ENCODE measurements at places on chromosomes 5 and 9. TPM values are rescaled to one million over a fixed set of nuclear protein-coding genes. Genes with fewer than 3 reads are reported as not detected.

The UNC5A gene
- total RNA-seq: 0.29 TPM

DNA sequence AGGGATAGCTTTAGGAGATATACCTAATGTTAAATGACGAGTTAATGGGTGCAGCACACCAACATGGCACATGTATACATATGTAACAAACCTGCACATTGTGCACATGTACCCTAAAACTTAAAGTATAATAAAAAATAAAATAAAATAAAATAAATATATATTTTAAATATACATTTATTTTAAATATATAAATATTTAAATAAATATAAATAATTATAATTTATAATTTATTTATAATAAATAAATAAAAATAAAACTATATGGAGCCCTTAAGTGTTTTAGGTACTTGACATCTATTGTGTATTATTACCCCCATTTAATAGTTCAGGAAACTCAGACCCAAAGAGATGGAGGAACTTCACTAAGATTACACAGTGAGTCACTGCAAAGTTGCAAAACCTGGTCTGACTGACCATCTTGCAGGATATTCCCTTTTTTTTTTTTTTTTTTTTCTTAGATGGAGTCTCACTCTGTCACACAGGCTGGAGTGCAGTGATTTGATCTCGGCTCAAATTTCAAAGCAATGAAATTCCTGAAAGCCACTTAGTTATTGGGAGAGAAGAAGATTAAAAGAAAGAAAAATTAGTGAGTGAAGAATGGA lies 5.8 kb upstream of the C5orf52 start:
- DNase-seq: no peak

The FSTL4 gene
- total RNA-seq: not detected

- DNase-seq: no peak
These were observed 75.0 kb downstream of the HMHB1 start for GRCh38 chr5:143886651-143887638.

GRCh38 chr5:177366528-177367322 lies 9.0 kb downstream of the RGS14 start:
- peak; percentile 95 for DNase-seq

DNA sequence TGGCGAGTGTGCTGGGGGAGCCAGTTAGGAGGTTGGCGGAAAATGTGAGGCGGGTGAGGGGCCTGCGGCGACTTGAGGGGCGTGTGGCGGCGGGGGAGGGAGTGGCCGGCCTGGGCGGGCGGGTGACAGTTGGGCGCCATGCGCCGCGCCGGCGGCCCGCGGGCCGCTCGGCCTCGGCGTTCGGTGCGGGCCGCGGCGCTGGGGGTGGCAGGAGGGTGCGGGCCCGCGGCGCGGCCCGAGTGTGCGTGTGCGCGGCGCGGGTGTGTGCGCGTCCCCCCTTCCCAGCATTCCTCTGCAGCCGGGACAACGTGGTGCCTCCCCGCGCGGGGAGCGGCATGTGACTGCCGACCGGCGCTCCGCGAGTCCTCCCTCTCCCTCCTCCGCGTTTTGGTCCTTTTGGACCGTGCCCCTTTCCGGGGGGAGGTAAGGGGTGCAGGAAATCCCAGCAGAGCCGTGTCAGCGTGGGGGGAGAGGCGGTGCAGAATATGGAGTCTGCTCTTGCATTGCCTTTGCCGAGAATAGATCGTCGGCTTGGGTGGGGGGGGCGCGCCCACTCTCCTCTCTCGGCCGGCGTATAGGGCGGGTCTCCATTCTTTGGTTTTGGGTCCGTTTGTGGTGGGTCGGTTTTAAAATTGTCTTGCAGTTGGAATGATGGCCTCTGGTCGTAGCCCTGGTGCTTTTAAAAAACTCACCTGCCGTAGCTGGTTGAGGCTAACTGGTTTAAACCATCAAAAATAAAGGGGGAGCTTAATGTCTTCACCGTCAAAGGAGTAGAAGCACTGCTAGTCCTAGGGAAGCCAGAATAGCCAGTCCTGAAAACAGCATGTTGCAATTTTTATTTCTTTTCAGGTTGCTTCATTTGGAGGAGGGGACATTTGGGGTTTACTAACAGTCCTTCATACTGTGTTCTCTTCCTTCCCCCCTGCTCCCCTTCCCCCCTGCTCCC lies 2.0 kb downstream of the LARP1 start:
- peak; percentile 87 for DNase-seq

The SLC6A19 gene
- 0.32 TPM for total RNA-seq

GRCh38 chr5:172055996-172056395 lies 49.6 kb upstream of the FBXW11 start:
- DNase-seq: no peak

The IL13 gene
- total RNA-seq: not detected

GRCh38 chr9:125750627-125751011 lies 3.4 kb downstream of the PBX3 start:
- no peak for DNase-seq

GRCh38 chr5:82425591-82425990 lies 147.4 kb upstream of the RPS23 start:
- no peak for DNase-seq

DNA sequence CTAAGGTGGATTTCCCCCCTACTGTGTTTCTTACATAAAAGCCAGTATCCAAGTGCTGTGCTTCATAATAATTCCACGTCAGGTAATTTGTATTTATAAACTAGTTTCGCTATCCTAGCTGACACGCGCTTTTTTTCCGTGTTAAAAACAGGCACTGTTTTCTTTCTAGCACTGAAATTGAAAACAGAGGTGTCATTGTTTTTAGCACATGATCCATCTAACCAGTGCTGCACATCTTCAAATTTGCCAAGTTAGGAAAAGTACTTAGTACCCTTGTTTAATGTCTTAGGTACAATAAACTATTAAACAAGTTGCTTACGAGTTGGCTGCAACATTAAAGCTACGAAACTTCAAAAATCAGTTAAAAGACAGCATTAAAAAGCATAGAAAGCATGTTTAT lies 49.9 kb downstream of the JMY start:
- DNase-seq: no peak

DNA sequence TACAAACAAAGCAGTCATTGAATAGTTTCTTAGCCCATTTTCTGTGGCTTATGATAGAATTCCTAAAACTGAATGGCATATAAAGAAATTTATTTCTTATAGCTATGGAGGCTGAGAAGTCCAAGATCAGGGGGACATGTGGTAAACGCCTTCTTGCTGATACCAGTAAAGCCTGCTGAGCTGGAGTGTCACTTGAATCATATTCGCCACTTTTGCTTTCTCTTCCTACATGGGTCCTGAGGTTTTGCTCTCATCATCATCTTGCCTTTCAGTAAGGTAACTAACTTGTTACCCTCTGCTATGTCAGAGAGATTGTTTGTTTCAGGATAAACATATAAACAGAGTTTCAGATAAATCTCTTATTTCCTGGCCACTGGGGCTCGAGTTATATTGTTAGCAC lies 203.3 kb upstream of the DMRT1 start:
- no peak for DNase-seq

DNA sequence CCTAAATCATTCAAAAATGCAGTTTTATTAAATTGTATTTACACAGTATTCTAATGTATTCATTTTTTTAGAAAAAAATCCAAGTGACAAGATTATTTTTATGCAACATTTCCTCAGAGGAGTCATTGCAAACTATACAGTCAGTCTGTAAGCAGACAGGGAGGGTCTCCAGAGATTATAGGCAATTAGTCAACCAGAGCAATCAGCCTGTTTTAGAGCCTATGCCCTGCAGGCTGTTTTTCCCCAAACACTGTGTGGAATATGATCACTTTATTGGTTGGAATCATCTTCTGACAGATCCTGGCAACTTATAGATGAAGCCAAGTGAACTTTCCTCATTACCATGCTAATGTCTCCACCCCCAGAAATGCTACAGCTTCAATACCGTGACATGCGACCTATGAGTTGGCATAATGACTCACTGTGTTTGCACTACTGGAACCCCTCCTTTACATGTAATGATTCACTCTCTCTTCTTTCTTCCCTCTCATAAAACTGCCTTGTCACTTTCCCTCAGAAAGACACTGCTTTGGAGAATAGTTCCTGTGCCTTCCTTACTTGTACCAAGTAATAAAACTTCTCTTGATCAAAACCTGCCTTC lies 577.7 kb upstream of the FTMT start:
- DNase-seq: no peak

The ARHGEF39 gene
- total RNA-seq: 0.58 TPM
